Upper lobe of left lung (tissue), 6 donors: ENCODE measurements at places on chromosomes 7 and 10. TPM values are rescaled to one million over a fixed set of nuclear protein-coding genes. Genes with fewer than 3 reads are reported as not detected.

DNA sequence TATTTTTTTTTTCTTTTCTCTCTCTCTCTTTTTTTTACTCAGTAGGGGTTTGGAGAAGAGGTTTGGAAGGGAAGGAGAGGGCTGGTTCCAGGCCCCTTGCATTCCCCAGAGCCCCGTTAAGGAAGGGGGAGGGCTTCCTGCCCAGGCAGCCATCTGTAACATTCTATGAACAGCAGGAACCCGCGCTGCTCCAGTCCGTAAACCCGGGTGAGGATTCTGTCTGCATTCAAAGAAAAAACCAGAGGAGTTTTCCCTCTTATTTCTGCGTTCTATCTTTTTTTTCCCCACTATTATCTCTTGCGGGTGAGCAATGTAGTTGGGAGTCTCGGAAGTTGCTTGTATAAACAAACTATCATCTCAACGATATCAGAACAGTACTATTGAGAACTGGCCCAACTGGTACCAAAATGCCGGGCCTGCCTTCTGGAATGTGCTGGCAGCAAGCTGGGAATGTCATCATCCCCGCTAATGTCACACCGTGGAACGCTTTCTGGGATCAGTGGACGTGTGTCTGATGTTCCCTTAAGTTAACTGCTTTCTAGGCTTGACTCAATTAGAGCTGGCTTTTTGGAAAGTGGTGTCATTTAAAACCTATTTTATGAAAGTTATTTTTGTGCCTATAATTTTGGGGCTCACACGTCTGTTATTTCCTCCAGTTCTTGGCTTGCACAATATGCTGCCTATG, 153.1 kb upstream of the MEOX2 start:
- H3K4me1 ChIP-seq, result no peaks in the 10 kb centered on the region
- H3K27ac ChIP-seq, result no peak overlapping the region
- no peaks in the 10 kb centered on the region for H3K27me3 ChIP-seq
- DNase-seq, result no peak

DNA sequence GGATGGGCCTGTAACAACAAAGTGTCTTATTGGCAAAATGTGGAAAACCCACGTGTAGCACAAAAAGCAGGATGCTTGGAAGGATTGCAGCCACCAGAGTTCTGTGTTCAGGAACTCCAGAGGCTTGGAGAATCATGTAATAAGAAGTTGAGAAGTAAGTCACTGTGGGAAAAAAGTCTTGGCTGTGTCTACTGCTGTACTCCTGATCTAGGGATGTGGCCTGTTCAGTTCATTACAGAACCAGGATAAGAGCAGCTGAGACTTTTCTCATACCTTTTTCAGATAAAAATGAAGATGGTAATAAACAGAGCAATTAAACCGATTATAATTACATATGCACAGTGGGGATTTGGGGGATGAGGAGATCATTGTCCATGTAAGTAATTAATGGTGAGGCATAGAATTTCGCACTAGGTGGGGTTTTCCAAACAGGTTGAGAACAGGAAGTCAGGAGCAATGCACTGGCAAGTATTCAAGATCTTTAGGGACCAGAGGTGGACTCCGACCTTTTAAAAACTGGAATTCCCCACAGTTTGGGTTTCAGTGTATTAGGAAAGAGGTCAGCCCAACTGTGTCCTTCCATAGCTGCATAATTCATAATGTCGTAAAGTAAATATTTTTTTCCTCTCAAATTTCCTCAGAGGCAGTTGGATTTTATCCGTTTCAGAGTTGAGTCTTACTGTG, 281.7 kb downstream of the FRMD4A start:
- no peaks in the 10 kb centered on the region for H3K27me3 ChIP-seq
- H3K36me3 ChIP-seq, result no peaks in the 10 kb centered on the region
- no peak for DNase-seq
- no peak overlapping the region for H3K27ac ChIP-seq

- H3K27ac ChIP-seq, result no peak overlapping the region
- no peaks in the 10 kb centered on the region for H3K4me1 ChIP-seq
- no peaks in the 10 kb centered on the region for H3K27me3 ChIP-seq
- no peak for DNase-seq
These were observed 17.5 kb upstream of the PRTFDC1 start for GRCh38 chr10:24969841-24970281.

DNA sequence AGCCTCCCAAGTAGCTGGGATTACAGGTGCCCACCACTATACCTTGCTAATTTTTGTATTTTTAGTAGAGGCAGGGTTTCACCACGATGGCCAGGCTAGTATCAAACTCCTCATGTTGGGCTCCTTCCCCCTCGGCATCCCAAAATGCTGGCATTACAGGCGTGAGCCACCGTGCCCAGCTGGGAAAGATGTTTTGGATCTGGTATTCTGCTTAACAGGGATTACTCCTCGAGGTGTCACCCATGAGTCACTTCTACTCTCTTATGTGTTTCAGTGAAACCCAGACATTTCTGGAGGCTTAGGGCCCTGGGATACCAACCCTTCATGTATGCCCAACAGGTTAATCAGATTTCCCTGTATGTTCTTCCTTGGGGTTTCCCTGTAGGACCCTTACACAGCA, 11.8 kb upstream of the OPN4 start:
- no peaks in the 10 kb centered on the region for H3K4me1 ChIP-seq
- H3K27ac ChIP-seq, result no peak overlapping the region
- DNase-seq, result no peak
- H3K36me3 ChIP-seq, result no peaks in the 10 kb centered on the region

DNA sequence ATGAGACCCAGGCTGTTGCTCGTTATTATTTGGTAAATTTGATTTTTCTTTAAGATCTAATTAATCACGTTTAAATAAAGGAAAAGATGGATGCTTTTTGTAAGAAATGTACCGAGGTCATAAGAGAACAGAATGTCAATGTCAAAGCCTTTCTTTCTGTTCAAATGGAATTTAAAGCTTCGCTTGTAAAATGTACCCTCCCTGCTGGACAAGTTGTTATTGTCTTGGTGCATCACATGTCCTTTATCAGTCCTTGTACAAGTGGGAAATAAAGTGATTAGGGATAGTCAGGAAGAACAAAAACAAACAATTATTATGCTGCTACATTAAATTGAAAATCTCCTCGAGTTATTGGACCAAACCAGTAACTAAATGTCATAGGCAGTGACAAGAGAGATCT, 363.2 kb downstream of the PHTF2 start:
- no peaks in the 10 kb centered on the region for H3K36me3 ChIP-seq
- H3K27me3 ChIP-seq, result no peaks in the 10 kb centered on the region
- H3K4me1 ChIP-seq, result no peaks in the 10 kb centered on the region
- no peak overlapping the region for H3K4me3 ChIP-seq

Gene CC2D2B
- total RNA-seq, result 5.5 TPM

- no peaks in the 10 kb centered on the region for H3K4me1 ChIP-seq
- no peak overlapping the region for H3K4me3 ChIP-seq
- H3K27ac ChIP-seq, result no peak overlapping the region
- H3K27me3 ChIP-seq, result no peaks in the 10 kb centered on the region
These were observed 41.3 kb upstream of the AOAH start for GRCh38 chr7:36765605-36766004.

Gene PRRT4
- 0.69 TPM for total RNA-seq

DNA sequence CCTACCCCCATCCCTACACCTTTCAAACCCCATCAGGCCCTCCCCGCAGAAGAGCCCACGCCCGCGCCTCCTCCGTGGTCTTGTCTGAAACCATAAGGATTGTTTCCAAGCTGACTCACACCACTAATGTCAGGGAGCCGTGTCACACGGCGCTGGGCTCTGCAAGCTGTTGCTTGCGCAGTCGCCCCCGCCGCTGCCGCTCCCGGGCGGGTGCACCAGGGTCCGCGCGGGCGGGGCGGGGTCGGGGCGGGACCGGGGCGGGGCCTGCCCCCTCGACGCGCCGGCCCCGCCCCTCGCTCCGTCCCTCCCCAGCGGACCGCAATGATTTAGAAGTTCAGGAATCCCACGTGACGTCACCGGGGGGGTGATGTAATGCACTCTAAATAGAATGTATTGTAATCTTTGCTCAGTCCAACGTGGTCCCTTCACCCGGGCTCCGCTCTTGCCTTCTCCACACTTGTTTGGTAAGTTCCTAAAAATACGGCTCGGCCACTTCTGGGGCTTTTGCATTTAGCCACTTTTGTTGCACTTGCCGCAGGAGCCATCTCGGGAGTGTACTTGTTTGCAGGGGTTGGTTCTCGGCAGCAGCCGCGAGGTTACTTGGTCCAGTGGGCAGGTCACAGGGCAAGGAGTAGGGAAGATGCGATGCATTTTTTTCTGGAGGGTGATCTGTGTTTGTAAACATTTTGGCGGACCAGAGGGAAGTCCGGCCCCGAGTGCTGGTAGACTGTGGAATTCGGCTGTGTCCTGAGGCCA, 3.2 kb upstream of the CREB5 start:
- no peaks in the 10 kb centered on the region for H3K36me3 ChIP-seq
- H3K4me3 ChIP-seq, result peak overlapping the region; percentile 54
- peak; percentile 91 for DNase-seq
- H3K4me1 ChIP-seq, result peaks cover 35% of the 10 kb centered on the region
- peak overlapping the region; percentile 73 for H3K27ac ChIP-seq
- H3K27me3 ChIP-seq, result peaks cover 9% of the 10 kb centered on the region

DNA sequence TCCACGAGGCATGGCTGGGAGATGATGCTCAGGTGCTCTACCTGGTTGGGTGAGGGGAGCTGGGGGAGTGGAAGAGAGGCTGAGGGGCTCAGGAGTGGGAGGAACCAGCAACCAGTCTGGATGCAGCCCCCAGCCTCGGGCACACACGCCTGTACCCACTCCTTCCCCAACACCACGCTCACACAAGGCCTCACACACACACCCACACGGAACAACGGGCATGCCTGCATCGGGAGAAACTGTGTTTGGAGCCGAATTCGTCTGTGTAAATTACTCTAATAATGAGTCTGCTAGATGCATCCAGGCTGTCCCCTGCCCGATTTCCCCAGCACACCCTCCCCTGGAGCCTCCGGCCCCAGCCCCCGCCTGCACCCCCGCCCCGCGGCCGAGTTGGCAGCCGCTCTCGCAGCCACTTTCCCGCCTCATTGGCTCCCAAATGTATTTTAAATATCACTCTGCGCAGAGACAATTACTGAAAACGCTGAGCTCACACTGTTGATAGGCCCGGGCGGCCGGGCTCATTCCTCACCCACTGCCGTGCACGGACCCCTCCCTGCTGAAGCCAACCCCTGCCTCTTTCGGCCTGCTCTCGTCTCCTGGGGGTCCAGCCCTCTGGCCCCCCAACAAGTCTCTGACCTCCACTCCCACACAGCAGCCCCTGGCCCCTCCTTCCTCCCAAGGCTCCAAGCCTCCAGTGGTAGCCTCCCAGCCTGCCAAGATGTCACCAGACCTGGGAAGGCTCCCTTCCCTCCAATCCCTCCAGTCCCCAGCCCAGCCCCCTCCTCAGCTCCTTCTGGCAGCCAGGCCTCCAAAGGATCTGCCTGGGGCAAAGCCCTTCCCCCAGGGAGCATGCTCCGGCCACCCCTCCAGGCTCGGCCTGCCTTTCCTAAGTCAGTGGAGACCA, 11.1 kb downstream of the H2BK1 start:
- H3K27ac ChIP-seq, result no peak overlapping the region
- no peaks in the 10 kb centered on the region for H3K4me1 ChIP-seq
- no peaks in the 10 kb centered on the region for H3K27me3 ChIP-seq
- DNase-seq, result no peak
- H3K36me3 ChIP-seq, result no peaks in the 10 kb centered on the region
